CD4-positive, alpha-beta T cell treated with Interleukin-10 for 1 hour (primary cell): ENCODE measurements at places on chromosomes 2 and 18.

GRCh38 chr18:54983041-54983686 lies 23.9 kb upstream of the CCDC68 start:
- peak; percentile 45 for DNase-seq

- DNase-seq: no peak
Observed at GRCh38 chr2:75012080-75012479, 53.6 kb downstream of the POLE4 start.

DNA sequence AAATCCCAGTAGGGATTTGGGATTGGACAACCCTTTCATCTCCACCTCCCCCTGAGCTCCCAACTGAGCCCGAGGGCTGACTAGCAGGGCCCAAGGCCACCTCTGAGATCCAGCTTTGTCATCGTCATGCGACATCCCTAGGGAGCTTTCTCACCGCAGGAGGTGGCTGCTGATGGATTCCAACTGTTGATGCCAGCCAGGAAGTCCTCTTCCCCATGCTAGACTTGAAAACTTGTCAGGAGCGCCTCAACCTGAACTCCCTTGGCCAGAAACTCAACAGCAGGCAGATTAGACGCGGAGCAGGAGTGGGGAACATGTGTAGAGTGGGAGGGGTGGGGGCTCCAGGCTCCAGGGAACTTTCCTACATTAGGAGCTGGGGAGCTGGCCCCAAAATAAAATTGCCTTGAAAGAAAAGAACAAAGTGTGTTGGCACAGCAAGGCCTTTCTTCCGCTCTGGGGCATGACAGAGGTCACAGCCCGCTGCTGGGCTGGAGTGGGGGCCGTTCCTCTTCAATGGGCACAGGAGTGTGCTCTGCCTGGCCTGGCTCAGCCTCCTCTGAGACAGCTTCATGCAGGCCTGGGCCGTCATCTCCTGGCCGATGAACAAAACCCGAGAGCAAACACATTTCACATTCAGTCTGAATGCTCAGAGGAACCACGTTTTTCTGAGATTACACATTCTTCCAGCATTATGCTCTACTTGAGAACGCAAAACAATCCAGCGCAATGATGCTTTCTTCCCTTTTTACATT lies 34.5 kb downstream of the EMILIN2 start:
- no peak for DNase-seq

DNA sequence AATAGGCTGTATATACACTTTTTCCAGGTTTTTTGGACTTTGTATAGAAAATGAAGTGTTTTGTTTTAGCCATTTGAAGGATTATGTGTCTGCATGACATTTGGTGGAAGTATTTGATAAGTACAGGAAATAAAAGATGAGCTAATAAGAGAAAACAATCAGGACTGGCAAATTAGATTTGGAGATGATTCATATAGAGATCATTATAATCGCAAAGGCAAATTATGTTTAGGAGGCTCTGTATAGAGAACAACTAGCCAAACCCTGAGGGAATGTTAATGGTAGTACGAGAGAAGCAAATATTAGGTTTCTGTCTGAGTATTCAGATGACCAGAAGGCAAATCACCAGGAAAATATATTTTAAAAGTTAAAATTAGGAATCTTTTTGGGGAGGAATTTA lies 41.7 kb downstream of the PLCL1 start:
- no peak for DNase-seq

DNA sequence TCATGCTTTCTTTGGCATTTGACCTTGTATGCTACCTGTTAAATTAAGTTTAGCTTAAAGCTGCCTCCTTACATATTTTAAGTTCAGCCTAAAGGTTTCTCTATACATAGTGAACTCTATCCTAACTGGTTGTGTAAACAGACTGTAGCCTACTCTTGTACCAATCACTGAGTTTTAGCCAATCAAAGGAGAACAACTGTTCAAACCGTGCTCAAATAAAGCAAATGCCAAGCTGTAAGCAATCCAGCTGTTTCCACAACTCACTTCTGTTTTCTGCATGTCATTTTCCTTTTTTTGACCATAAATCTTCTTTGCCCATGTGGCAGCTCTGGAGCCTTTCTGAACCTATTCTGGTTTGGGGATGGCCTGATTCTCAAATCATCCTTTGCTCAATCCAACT lies 1603.8 kb upstream of the ACVR2A start:
- no peak for DNase-seq

GRCh38 chr2:84847326-84848050 lies 33.4 kb downstream of the TRABD2A start:
- DNase-seq: no peak

DNA sequence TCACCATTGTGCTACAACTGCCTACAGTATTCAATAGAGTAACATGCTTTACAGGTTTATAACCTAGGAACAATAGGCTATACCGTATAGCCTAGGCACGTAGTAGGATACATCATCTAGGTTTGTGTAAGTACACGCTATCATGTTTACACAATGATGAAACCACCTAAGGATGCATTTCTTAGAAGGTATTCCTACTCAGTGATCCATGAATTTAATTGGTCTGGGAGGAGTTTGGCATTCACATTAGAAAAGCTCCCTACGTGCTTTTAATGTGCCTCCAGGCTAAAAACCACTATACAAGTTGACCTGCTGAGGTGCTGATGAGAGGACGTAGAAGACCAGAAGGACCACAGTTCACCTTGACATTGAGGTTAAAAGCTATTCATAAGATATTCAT lies 154.5 kb upstream of the LRRTM1 start:
- no peak for DNase-seq

DNA sequence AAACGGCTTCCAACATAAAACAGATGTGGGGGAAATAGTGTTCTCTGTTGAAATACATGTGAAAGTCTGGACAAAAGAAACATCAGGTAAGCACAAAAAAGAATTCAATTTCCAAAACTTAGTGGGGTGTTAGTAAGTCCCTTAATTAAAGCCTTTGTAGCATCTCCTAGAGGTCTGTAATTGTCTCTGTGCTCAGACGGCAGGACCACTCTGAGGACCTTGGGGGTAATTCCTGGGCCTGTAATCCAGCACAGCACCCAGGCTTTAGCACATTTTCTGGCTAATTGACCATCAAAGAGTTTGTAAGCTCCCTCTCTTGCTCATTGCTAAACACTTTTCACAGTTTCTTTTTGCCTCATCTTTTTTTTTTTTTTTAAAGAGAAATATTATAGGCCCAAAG lies 80.3 kb downstream of the FARSB start:
- DNase-seq: no peak
